Hindlimb muscle (tissue), 1 donor: ENCODE measurements at places on chromosomes 1 and 21.
A peak's percentile ranks its signal among the peaks of the same experiment; 100 is the strongest.

- no peak for DNase-seq
Measured at GRCh38 chr1:3333903-3334302, 120.6 kb upstream of the ARHGEF16 start.

DNA sequence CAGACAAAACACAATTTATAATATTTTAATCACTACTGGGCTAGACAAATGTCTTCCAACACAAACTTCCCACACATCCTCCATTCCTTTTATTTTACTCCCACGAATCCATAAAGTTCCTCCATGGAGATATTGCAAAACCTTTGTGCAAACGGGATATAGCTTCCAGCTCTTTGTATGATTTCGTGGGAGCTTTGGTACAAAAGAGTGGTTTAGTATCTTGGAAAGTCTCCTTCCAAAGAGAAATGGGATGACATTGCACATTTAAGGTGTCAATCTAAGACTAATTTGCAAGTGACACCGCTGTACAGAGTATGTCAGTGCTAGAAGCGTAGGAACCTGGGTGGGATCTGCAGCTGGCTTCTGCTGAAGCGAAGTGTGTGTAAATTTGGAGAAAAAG is 455.2 kb upstream of the RUNX1 start:
- DNase-seq = no peak

GRCh38 chr1:219128957-219129356 is 44.7 kb upstream of the LYPLAL1 start:
- no peak for DNase-seq

GRCh38 chr1:158071138-158071537 is 77.7 kb downstream of the KIRREL1 start:
- DNase-seq = peak; percentile 38

GRCh38 chr1:243539636-243540035 is 283.8 kb downstream of the SDCCAG8 start:
- no peak for DNase-seq

- DNase-seq = no peak
Measured at GRCh38 chr1:223394242-223394641, 1.0 kb downstream of the CCDC185 start.

DNA sequence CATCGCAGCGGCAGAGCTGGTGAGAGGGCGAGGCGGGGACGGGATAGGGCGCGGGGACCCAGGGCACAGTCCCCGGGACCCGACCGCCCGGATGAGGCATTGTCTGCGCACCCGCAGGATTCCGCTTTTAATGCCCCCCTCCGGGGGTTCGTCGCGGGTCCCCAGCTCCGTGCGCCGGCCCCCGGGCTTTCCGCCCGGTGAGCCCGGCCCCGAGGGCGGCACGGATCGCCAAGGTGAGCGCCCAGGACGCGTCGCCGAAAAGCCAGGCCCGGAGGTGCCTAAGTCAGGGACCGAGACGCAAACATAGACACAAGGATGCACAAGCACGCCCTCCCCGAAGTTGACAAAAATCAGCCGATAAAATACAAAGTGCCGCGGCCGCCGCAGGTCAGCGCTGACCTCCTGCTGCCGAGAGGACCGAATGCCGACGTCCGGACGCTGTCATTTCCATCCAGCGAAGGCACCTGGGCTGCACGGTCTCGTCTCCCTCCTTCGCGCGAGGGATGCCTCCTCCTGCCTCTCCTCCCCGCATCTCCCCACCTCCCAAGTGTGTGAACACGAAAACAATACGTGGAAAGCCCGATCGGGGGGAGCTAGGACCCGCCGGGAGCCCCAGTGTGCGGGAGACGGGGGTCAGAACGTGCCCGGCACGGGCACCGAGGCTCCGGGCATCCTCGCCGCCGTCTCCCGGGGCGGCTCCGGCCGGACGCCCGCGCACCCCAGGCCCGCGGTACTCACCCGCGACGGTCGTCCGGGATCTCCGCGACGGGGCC is 101.1 kb upstream of the SOD1 start:
- no peak for DNase-seq

GRCh38 chr1:24957016-24957807 is 27.1 kb upstream of the RUNX3 start:
- DNase-seq = no peak

GRCh38 chr1:82059959-82060358 is 259.2 kb downstream of the ADGRL2 start:
- DNase-seq = no peak

DNA sequence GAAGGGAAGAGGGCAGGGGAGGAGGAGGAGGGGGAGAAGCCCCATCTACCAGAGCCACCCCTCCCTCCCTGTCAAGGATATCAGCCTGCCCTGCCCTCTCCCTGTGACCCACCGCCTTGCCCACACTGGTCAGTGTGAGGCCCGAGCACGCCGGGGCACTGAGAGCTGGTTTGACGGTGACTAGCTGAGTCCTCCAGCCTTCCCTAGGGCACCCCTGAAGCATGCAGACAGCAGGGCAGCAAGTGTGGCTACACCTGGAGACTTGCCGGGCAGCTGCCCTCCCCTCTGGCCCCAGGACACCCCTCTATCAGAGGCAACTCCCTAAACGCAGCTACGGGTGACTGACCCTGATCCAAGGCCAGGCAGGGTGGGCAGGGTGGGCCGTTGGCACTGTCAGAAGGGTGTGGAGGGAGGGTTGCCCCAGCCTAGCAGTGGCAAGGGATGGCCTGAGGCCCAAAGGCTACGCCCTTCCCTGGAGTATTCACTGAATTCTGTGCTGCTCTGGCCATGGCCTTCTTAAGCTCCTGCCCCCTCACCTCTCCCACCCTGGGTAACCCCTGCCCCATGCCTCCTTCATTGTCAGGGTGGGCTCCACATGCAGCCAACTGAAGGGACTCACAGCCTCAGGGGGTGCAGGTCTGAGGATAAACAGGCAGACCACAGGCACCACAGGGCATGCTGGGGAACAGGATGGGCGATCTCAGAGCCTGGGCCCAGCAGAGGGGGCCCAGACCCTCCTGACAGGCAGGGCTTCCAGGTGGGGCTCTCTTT is 19.6 kb downstream of the WNT9A start:
- no peak for DNase-seq

DNA sequence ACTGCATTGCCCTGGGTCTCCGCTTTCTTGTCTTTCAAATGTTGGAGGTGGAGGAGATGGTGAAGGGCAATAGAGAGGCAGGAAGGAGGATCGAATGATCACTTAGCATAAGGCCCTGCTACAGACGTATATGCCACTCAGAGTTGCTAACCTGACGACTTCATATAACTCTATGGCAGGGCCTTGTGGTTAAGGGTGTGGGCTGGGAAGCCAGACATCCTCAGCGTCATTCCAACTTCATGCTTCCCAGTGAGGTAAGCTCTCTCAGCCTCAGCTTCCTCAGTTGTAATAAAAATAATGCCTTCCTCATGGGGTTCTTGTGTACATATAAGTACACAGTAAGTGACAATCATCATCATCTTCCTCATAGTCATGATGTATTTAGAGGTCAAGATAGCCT is 54.6 kb downstream of the CASQ2 start:
- DNase-seq = no peak
